ENCODE measurements at places on chromosomes 2 and 18. TPM values are rescaled to one million over a fixed set of nuclear protein-coding genes. Genes with fewer than 3 reads are reported as not detected.

GRCh38 chr18:51523671-51524070 is 326.2 kb upstream of the MEX3C start:
- no peak for DNase-seq

DNA sequence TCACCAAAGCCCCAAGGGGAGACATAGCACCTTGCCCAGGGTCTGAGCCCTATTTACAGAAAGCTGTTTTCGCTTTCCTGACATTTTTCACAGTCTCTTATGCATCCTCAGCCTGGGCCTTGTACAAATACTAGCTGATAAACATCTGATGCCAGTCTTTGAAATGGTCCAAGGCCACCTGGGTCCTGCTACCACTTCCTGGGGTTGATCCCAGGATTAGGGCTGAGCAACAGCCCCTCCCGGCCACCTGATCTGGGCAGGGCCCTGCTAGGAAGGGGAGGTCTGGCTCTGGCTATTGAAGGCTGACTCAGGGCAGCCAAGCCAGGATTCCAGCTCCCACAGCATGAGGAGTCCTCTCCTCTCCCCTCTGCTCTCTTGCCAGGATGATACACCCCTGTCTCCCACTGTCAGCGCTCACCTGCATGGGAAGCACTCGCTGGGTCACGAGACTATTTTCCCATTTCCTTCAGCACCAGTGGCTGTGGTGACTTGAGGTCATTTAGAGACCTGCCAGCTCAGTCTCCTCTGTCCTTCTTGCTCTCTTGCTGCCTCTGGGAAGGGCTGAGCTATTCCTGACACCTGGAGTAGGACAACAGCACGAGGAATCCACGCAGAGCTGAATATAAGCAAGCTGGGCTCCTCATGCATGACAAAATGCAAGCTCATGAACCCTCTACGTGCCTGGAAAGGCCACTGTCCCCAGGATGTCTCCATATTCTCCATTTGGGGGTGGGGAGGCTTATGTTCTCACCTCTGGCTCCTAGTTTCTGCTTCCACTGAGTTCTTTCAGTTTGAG is 53.0 kb upstream of the LGALSL start:
- no peak for DNase-seq

GRCh38 chr2:223537651-223538601 is 64.2 kb downstream of the SCG2 start:
- no peak for DNase-seq

- DNase-seq = no peak
These were observed 36.9 kb upstream of the PDK1 start for GRCh38 chr2:172518995-172519394.

- DNase-seq = peak; percentile 91
These were observed 46.4 kb upstream of the SPP2 start for GRCh38 chr2:234003972-234004617.

GRCh38 chr2:165176780-165177179 is 27.1 kb downstream of the SCN3A start:
- DNase-seq = no peak

- no peak for DNase-seq
These were observed 569.8 kb upstream of the LRRTM1 start for GRCh38 chr2:80874374-80874773.

- no peak for DNase-seq
These were observed 1.9 kb downstream of the HS6ST1 start for GRCh38 chr2:128316777-128317180.

DNA sequence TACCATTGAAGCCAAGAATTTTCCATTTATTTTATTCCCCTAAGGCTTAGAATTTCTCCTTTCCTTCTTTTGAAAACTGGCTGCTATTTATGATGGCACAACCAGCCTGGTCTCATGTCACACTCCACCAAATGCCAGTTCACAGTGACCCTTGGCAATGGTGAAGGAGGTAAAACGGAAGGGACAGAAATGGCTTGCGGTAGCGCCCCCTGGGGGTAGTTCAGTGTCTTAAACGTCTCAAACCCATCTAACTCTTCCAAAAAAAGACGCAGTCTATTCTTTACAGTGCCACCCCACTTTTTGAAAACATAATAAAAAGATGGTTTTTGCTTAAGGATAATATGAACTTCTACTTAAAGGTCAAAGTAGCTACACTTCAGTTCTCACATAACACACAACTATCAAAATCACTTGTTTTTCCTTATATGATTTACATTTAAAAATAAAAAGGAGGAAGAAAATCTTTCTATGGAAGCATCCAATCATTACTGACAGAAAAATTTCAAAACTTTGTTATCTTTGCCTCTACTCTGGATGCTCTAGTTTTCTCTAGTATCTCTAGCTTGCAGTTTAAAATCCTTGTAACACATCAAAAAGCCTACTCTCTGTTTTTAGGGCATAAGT is 28.0 kb downstream of the PNO1 start:
- no peak for DNase-seq

GRCh38 chr2:66198873-66199272 is 236.1 kb upstream of the MEIS1 start:
- DNase-seq = no peak

- no peak for DNase-seq
These were observed 374.2 kb upstream of the ID2 start for GRCh38 chr2:8307606-8308180.

GRCh38 chr18:55506074-55506473 is 81.9 kb downstream of the TCF4 start:
- DNase-seq = no peak

DNA sequence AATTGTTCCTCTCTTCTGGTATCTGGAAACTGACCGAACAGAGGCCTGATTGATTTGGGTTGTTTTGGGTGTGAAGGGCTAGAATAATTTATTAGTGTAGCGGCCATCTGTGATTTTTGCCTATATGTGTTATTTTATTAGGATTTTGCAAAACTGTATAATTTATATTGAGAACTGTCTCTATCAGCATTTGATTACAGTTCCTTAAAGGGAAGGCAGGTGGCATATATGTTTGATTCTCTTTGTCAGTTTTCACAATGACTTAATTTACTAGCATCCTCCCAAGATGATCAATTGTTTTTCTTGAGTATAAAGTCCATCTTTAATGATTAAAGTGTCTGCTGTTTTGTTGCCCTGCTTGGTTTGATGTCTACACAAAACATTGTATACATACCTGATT is 4.5 kb downstream of the NBEAL1 start:
- no peak for DNase-seq

GRCh38 chr2:101809698-101810097 is 112.2 kb downstream of the MAP4K4 start:
- DNase-seq = no peak

- DNase-seq = no peak
These were observed 162.9 kb upstream of the KYNU start for GRCh38 chr2:142714600-142714999.

DNA sequence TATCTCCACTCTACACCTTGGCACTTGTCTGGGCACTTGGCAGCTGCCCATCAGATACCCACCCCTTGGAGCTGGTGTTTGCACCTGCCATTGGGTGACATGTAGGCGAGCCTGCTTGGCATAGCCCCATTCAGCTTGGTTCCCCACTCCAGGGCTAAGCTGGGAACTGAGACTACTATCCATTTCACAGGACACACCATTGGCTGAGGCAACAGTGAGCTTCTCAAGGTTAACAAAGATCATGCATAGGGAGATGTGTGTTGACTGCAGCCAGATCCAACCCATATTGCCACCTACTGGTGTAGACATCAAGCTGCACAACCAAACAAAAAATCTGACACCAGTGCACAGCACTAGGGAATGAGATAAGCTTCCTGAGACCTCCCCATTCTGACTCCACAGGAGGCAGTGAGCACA is 1389.8 kb upstream of the TMEFF2 start:
- DNase-seq = no peak

DNA sequence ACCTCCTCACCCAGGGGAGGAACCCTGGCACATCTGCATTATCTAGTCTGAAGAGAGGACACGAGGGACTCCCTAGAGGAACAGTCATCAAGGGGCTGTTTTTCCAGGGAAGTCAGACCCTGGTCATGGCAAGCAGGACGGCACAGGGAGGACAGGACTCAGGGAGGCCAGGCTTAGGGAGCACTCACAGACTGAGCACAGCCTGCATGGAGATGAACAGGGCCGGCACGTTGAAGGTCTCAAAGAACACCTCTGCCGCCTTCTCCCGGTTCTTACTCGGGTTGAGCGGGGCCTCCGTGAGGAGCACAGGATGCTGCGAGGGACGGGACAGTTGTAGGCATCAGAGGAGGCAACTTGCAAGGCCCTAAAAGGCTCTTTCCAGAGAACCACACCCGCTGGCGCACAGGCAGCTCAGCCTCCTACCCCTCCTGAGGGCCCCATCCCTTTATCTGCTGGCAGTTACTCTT is 5.1 kb downstream of the ACTR1B start:
- no peak for DNase-seq

- no peak for DNase-seq
These were observed 51.4 kb upstream of the SPRED2 start for GRCh38 chr2:65483763-65484162.

GRCh38 chr2:237194081-237194480 is 108.4 kb downstream of the COPS8 start:
- DNase-seq = peak; percentile 25

DNA sequence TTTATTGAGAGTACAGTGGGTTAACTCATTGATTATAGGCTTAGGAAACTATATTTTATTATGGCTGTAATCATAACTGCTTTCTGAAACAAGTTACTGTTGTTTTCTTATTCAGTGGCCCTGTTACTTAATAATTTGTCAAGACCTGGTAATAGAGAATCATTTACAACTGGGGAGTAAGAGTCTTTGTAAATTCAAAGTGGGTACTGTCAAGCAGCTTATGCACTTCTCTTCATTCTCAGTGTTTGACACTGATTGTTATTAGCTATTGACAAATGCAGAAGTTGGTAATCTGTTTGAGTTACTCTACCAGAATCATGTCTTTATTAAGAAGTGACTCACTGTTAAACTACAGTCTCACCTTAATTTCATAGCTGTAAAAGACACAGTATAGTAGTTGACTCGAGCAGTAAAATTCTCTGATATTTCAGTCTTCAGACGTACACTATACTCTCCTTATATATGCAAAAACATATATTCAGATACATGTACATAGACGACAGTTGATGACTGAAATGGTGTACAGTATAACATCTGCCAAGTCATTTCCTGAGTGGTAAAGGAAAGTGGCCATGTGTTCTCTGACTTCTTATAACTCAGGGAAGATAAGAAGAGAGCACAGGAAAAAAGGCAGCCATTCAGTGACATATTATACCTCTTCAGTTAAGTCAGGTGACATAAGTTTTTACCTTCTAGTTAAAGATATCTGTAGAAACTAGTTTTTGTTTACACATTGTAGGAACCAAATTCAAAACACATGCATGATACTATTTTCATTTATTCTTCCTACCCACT is 36.0 kb upstream of the TTC27 start:
- DNase-seq = no peak

DNA sequence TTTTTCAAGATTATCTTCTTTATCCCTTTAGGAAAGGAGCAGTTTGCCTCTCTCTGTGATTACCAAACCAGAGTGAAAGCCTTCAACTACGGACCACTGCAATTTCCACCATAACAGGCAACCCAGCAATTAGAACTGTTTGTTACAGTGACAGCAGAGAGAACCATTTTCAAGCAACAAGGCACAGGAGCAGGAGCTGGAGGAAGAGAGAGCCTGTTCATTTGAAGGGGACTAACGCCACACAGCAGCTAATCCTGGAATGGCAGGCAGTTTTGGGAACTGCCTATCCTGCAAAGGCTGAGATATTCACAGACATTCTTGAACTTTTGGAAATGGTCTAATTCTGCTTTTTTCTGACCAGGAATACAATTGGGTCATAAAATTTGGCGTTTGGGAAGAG is 1541.9 kb upstream of the PIK3C3 start:
- DNase-seq = no peak

GRCh38 chr2:202113571-202114142 is 40.6 kb downstream of the KIAA2012 start:
- DNase-seq = no peak

GRCh38 chr2:22998359-22998758 is 386.6 kb upstream of the KLHL29 start:
- no peak for DNase-seq

DNA sequence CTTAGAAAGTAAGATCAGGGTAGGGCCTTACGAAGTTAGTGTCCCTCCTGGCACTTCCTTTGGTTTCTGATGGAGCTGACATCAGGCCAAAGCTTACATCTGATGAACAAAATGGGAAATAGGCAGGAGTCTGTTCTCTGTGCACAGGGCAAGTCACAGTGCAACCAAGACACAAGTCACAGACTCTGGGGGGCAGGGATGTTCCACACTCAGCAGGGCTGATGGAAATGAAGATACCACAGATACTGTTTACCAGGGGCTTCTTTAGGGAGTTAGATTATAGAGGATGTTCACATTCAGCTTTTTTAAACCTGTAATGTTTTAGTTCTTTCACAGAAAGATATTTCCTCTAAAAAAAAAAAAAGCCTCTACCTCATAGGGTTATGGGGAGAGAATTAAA is 106.2 kb upstream of the EPC2 start:
- DNase-seq = no peak

DNA sequence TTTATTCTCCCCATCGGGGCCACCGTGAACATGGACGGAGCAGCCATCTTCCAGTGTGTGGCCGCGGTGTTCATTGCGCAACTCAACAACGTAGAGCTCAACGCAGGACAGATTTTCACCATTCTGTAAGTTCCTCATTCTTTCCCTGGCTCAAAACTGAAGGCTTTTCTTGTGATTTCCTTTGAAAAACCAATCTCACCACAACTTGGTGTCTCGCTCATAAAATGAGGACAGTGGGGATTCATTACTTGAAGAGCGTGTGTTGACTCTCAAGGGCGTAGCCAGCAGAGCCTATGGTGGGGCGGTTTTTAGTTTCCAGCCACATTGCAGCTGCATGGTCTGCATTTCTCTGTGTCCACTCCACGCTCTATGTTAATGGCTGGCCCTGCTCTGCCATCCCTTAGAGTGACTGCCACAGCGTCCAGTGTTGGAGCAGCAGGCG is 29.0 kb downstream of the SLC1A4 start:
- no peak for DNase-seq

- DNase-seq = no peak
These were observed 7.9 kb downstream of the SLC16A14 start for GRCh38 chr2:230060672-230061293.

DNA sequence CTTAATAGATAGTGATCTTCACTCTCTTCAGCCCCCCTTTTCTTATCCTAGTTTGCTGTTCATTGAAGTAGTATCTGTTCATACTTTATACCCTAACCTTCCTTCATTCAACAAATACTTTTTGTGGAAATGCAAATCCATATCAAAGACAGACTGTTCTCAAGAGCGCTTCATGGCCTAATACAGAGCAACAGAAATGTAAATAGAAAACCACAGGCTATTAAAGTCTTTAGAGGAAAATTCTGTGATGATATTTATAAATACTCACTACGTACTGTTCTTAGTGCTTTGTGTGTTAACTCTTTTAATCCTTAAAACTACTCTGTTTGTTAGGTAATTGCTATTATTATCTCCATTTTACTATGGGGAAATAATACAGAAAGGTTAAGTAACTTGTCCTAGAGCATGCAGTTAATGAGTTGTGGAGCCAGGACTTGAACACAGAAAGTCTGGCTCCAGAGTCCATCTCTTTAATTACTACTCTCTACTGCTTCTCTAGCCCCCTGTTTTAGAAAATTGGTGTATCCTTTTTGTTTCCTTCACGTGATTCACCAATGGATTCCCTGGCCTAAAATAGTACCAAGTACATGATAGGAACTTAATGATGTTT is 2.9 kb downstream of the MDH1 start:
- DNase-seq = no peak

GRCh38 chr2:45169339-45170190 is 160.3 kb upstream of the SIX2 start:
- DNase-seq = no peak

Gene PDE11A
- 0.38 TPM for total RNA-seq

Gene VWC2L
- total RNA-seq = not detected

Gene SGPP2
- not detected for total RNA-seq

Gene CYP20A1
- 22.2 TPM for total RNA-seq

Gene MAPK4
- not detected for total RNA-seq

Gene METTL21A
- 10.6 TPM for total RNA-seq

Gene HOXD13
- 0.06 TPM for total RNA-seq

Gene SOX11
- total RNA-seq = 0.05 TPM

Gene FOXD4L1
- not detected for total RNA-seq

Data from SJSA1 (cell line).